ENCODE measurements at places on chromosomes 1 and 21.

DNA sequence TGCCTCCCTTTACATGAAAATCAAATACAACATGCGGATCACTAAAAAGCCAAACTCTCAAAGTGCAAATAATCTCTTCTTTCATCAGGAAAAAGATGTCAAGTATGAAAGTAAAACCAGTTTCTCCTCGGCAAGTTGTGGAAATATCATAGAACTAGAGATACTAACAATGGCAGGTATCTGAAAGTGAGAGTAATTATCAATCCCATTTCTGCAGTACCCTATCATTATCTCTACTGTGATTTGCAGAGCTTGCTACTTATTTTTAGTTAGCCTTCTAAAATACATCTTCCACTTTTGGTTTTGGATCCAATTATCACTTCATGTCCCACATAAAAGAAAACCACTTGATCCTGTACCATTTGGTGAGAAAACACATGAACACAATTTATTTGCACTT, 3.0 kb downstream of the TP53BP2 start:
- DNase-seq, result no peak

GRCh38 chr1:61322008-61322744, 239.8 kb downstream of the NFIA start:
- DNase-seq, result no peak

- DNase-seq, result no peak
Observed at GRCh38 chr1:156388174-156389137, 19.4 kb downstream of the RHBG start.

DNA sequence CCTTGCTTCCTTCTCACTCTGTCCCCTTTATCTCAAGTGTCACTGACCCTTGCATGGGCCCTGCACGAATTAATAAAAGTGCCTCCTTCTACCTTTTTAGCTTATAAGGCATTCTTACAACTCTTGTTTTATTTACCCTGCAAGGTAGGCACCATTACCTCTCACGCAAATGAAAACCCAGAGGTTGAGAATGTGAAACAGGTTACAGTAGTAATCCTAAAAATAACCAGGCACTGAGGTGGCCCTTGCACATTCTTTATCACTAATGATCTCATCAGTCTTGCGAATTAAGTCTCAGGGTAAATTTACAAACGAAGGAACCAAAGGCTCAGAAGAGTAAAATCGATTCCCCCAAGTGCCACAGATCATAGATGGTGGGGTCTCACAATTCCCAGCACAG, 3.7 kb downstream of the GLIS1 start:
- no peak for DNase-seq

DNA sequence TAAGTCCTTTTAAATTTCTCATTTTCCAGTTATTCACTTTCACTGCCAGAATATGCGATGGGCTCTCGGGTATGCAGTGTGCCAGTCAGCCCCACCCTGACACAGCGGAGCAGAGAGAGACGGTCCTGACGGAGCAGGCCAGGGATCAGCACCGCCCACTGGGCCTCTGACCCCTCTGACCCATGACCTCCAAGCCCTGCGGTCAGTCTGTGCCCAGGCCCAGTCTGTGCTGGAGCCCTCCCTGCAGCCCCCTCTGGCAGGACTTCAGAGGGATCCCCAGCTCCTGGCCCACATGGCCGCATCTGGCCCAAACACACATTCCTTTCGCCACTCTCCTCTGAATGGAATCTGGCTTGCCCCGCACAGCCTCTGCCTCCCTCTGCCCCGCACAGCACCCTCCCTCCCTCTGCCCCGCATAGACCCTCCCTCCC, 43.4 kb upstream of the COL6A2 start:
- no peak for DNase-seq
